ENCODE measurements at places on chromosomes 7 and 10.

GRCh38 chr10:28496017-28496416 is 36.9 kb upstream of the WAC start:
- DNase-seq, result no peak

- DNase-seq, result no peak
Measured at GRCh38 chr10:70283071-70283444, 746 bp downstream of the NPFFR1 start.

GRCh38 chr10:5545778-5546710 is 21.3 kb downstream of the CALML3 start:
- DNase-seq, result no peak

DNA sequence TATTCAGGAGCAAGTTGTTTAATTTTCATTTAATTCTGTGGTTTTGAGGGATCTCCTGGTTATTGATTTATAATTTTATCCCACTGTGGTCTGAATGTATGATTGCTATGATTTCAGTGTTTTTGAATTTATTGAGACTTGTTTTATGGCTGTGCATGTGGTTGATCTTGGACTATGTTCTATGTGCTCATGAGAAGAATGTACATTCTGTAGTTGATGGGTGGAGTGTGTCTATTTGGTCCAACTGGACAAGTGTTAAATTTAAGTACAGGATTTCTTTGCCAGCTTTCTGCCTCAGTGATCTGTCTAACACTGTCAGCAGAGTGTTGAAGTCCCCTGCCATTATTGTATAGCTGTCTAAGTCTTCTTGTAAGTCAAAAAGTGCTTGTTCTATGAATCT is 34.8 kb upstream of the KIF5B start:
- DNase-seq, result no peak

DNA sequence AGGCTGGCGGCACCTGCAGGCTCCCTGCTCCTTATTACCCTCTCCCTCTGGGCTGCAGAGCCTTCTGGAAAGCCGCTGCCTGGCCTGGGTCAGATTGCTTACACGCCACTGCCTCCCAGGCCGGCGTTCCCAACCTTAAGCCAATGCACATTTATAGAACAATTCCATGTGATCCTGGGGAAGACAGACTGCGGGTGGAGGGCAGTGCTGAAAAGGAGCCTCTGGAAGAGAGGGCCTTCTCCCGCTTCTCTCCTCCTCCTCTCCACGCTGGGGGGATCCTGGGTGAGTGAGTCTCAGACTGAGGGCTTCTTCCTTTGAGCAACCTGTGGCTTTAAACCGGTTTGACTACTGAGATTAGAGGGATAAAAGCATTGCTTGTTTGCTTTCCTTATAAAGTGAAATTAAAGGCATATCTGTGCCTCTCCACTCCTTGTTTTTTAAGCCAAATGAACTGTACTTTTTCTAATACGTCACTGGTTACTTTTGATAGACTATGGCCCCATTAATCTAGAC is 5.5 kb downstream of the TACC2 start:
- DNase-seq, result no peak

DNA sequence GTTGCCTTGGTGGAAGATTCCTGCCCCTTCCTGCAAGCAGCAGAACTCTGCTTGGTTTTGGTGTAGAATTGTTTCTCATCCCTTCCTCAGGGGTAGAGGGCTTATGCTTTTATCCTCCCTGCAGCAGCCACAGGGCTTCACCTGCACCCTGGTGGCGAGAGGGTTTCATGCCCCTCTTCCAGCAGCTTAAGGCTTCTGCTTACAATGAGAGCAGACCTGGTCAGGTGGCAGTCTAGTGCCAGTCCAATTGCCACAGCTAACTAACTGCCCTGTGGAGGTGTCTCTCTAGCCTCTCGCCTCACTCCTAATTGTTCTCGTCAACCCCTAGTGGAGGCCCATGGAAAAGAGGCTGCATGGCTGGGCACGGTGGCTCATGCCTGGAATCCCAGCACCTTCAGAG is 19.3 kb downstream of the ACBD7 start:
- no peak for DNase-seq

DNA sequence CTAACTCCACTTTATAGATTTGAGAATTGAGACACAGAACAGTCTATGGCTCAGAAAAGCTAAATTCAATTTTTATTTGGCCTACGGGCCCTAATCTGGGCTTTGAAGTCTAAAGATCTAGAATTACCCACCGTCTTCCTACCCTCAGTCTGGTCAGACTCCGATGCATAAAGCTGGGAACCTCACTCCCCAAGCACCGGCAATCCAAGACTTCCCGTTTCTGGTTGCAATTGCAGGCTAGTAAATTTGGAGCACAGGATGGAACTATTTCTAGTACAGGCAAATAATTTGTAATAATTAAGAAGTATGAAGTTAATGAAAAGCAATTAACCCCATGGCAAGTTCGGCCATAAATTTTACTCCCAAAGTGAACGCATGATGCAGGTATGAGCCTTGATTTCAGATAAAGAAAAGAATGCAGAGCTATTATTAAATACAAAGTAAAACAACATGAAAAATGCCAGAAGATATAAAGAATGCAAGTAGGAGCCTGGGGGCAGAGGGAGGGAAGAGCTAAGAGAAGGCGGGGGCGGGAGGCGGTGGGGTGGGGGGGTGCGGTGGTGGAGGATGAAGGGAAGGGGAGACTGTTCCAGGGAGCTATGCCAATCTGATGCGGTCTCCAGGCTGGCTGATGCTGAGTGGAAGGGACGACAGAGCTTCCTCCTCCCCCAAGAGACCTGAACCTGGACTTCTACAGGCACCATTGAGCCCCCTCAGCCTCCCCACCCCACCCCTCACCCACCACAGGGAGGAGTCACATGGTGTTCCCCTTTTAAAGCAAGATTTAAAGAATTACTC is 45.1 kb downstream of the BPGM start:
- DNase-seq, result no peak

GRCh38 chr7:108335269-108335918 is 120.8 kb downstream of the NRCAM start:
- DNase-seq, result no peak

DNA sequence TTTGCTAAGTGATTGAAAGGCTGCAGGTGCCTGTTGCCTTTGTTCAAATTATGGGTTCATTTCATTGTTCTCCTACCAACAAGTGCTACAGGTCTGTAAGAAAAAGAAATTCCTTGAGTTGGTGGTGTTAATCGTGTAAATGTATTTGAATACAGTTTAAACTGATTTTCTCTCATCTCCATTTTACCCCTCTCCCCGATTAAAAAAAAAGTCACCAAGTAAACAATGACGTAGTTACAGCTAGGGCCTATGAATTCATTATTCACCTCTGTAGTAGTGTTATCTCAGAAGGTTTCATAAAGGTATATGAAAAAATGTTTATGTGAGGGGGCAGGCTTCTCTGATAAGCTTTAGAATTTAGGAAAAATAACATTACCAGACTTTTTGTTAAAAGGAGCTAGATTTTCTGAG is 1.1 kb downstream of the REEP3 start:
- DNase-seq, result no peak

GRCh38 chr10:76202777-76203176 is 771.4 kb downstream of the LRMDA start:
- DNase-seq, result no peak

DNA sequence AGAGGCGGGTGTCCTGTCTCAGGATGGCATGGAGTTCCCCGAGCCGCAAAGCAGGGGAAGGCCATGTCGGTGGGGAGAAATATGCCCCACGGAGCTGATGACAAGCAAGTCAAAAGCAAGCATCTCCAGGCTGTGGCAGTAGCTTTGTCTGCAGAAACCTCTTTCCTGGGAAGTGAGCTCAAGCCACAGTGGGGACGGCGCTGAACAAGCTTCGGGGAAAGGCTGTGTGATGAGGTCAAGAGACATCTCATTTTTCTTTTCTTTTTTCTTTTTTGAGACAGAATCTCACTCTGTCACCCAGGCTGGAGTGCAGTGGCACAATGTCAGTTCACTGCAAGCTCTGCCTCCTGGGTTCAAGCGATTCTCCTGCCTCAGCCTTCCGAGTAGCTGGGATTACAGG is 62.6 kb downstream of the ELFN1 start:
- no peak for DNase-seq

DNA sequence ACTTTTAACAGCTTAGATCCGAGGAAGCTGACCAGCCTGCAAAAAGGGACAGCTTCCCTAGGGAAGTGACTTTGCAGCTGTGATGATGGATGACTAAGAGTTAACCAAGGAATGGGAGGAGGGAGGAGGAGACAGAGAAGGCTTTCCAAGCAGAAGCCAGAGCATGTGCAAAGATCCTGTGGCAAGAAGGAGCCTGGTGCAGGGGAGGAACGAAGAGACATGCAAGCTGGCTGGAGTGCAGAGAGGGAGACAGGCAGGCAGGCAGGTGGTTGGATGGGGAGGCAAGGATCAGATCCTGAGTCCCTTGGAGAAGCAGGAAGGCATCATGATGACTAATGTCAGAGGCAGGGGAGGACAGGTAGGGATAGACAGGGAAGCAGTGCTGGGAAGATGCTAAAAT is 148.8 kb downstream of the PFKFB3 start:
- DNase-seq, result no peak

GRCh38 chr10:68180490-68180889 is 51.4 kb downstream of the ATOH7 start:
- no peak for DNase-seq

DNA sequence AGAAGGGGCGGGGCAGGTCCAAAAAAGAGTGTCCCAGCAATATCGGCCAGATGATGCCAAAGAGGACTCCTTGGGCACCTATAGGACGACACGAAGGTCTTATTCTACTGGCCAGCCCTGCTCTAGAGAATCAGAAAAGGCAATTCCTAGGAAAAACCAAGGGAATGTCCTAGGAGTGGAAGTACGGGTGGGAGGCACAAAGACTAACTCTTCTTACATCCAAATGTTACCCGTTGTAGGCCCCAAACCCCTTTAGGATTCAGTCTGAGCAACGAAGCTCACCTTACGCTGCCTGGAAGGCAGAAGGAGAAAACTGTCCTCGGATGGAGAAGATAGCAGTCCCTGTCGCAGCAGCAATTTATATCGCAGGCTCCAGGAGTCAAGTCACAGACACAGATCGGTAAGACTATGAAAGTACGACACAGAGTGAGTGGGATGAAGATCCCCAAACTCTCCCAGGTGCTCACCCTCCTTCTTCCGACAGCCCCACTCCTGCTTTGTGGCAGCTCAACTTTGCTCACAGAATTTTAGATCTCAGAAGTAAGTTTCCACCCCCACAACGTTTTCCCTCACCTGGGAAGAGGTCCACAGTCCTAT is 558 bp downstream of the TCTN3 start:
- no peak for DNase-seq

- DNase-seq, result no peak
Measured at GRCh38 chr10:131119626-131120355, 191.7 kb downstream of the TCERG1L start.

GRCh38 chr10:34323192-34323591 is 491.9 kb downstream of the PARD3 start:
- DNase-seq, result no peak

DNA sequence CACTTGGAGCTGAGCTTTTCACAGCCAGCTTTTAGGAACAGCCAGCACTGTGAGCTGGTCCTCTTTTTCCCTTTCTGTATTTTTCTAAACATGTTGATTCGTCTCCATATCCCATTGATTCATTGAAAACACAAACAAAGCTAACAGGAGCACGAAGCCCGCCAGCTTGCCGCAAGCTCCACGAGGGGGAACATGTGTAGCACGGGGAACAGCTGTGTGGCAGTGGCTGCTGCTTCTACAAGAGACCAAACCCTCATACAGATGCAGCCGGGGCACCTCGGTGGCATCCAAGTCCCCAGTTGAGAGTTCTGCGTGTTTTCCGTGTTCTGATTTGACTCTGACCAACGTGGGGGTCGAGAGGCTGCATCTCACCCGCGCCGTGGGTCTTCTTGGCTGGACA is 80.8 kb upstream of the SH2B2 start:
- no peak for DNase-seq

DNA sequence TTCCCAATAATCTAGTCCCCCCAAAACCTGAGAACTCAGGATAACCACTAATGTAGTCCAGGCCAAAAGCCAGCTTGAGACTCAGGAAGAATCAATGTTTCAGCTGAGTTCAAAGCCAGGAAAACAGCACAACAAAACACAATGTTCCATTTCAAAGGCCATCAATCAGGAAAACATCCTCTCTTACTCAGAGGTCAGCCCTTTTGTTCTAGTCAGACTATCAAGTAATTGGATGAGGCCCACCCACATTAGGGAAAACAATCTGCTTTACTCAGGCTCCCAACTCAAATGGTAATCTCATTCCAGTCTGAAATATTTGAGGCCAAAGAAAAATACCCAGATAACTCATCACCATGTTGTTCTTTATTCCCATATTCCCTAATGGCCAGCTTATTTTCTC is 152.2 kb downstream of the SDHAF3 start:
- DNase-seq, result no peak

GRCh38 chr10:70232859-70233108 is 445 bp downstream of the PPA1 start:
- DNase-seq, result no peak

DNA sequence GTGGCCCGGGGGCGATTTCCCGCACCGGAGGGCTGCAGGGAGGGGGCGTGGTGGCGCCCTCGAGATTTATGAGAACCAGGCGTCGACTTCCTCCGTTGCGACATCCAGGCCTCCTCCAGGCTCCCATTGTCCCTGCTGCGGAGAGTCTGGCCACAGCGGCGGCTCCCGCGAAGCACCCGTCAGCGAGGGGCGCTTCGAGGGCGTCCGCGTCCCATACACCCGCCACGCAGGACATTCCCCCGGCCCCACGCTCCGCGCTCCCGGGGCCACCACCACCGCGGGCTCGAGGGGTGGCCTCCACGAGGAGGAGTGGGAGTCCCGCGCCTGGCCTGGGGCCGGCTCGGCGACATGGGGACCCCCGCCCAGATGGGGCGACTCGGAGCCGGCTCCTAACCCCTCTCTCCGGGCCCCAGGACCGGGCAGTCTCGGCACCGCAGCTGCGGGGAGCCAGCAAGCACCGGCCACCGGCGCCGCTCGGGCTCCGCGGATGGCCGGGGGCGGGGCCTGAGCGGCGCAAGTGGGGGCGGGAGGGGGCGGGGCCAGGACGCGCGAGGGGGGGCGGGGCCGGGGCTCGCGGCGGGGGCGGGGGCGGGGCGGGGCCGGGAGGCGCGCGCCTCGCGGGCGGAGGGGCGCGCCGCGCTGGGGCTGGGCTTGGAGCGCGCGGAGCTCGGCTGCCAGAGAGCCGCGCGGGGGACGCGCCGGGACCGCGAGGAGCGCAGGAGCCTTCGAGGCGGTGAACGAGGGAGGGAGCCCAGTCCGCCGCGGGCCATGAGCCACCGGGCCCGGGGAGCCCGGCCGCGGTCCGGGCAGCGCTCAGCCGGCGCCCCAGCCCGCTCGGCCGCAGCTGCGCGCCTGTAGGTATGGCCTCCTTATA is at the start of gene SH2B2:
Gene SH2B2, plus strand, starts transcription at position 632 of the 874 bp plus-strand sequence. CDS start 13,683 bp downstream, outside the sequence.
- DNase-seq, result no peak

DNA sequence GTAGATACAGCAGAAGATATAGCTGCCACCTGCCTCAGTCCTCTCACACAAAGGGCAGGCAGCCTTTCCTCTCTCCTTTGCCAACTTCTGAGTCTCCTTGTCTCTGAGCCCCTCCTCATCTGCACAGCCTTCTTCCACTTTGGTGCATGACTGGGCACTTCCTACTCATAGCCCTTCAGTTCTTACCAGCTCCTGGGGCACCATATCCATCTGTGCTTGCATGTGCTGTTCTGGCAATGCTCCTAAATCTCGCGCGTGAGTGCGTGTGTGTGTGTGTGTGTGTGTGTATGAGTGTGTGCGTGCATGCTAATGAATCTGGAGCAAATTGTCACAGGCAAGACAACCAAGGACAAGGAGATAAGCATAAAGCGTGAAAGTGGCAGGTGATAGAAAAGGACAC is 1271.6 kb upstream of the SORCS1 start:
- DNase-seq, result no peak

Data from activated CD8-positive, alpha-beta memory T cell treated with anti-CD3 and anti-CD28 coated beads for 4 hours (primary cell).